ENCODE measurements at places on chromosomes 13 and 19.

- no peak for DNase-seq
Observed at GRCh38 chr19:7366701-7367420, 18.1 kb downstream of the ARHGEF18 start.

GRCh38 chr19:28324275-28325060, 888.5 kb downstream of the UQCRFS1 start:
- no peak for DNase-seq

DNA sequence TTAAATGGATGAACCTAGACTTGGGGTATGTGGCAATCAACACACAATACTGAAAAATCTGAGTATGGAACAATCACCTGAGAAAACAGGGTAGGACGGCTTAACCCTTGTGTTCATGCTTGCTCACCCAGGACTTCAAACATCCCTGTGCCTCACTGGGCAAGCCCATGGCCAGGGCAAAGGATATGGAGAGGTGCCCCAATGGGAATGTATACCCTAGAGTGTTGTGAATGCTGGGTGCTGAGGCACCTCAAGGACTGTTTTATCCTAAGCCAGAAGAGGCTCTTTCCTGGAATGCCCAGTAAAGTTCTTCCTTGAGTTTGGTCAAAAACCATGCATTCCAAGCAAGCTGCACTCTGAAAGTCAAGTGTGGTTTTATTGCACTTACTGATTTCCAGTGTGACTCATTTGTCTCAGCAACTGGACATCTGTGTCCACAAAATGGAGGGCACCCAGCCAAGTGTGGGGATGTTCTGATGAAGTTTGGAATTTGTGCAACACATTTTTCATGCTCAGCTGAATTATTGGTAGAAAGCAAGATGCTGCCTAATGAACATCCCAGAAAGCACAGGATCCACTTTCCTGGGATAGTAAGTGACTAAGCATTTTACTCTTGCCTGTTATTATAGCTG, 531.3 kb downstream of the RFC3 start:
- no peak for DNase-seq

- DNase-seq: no peak
Observed at GRCh38 chr19:13072188-13072908, 30.3 kb downstream of the LYL1 start.

DNA sequence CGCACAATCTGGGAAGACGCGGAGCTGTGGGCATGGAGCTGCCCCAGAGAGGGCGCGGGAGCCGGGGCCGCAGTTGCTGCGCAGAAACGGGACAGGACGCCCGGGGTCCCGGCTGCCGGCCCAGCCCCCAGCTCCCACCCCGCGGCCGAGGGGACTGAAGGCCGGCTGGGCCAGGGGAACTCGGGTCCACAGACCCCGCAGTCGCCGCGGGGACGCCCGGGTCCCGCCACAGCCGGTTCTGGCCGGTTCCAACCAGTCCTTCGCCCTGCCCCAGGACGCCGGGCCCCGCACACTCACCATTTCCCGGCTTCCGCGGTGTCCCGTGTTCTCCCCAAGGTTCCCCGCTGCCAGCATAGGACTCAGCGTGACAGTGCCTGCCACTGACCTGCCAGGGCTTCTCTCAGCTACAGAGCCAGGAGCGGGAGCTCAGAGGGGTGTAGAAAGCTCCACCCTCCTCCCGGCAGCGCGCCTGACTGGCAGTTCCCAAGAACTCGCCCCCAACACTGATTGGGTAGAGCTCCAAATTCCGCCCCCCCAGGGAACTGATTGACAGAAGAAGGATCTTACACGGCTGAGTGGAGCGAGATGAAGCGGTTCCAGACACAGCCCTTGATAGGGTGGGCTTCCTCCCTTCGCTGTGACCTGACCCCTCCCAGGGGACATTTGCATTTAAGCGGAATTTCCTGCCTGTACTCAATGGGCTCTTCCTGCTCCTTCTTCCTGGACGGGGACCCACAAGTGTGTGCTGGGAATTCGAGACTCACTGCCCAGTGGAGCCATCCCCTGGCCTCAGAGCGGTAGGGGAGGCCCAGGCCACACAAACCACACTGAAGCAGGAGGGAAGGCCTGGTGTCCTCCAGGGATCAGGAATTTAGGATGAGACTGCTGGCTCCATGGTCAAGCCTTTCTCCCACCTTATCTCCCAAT, at the start of gene ZNF442:
Gene ZNF442 (minus strand): TSS at position 448 of the 927 bp plus-strand sequence. CDS start 2,052 bp downstream, outside the sequence.
- peak; percentile 85 for DNase-seq

GRCh38 chr19:690203-690602, 5.0 kb downstream of the PRSS57 start:
- DNase-seq: no peak

DNA sequence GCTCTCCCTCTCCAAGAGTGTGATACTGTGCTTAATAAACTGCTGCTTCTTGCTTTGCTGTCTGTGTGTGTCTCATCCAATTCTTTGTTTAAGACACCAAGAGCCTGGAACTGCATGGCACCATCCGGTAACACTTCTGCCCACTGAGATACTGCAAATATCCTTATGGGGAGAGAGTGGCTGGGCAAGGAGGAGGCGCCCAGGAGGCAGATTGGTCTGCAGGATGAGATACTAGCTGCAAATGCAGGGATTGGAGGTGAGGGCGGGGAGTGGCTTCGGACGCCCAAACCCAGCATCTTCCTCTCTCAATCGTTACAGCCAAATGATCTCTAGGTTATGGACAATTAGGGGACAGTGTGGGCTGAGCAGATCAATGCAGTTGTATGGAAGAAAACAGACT, 1.7 kb upstream of the SIGLEC7 start:
- no peak for DNase-seq

DNA sequence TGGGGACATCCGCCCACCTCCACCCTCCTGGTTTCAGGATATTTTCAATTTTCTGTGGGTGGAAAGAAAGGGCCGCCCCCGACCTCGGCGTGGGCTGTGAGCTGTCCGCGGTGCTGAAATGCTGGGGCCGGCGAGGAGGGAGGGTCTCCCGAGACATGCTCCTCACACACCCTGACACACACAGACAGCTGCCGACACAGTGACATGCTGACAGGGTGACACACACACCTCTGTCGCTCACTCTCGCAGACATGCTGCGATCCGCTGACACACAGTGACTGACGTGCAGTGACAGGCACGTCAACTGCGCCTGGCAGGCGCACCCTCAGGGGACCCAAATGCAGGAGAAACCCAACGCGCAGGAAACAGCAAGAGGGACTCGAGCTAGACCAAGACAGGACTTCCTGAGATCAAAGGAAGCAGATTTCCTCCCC, 25.1 kb upstream of the MEIS3 start:
- no peak for DNase-seq

GRCh38 chr13:67966065-67966464, 735.9 kb upstream of the PCDH9 start:
- DNase-seq: no peak

DNA sequence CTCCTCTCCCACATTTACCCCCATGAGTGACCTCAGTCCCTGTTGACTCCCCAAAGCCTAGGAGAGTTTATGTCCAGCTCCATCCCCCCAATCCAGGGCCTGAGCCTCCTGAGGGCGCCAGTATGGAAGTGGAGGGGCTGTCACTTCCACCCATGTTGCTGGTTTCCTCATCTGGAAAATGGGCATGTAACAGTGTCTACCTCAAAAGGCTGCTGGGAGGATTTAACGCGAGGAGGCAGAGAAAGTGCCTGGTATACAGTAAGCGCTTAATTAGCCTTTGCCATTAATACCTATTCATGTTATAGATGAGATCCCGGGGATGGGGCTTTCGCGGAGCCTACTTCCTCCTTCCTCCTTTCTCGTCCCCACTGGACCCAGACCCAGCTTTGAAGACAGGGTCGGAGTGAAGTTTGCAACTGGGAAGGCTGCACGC, 476 bp downstream of the TYK2 start:
- DNase-seq: no peak

GRCh38 chr13:35698911-35699576, 222.6 kb upstream of the MAB21L1 start:
- DNase-seq: no peak

- no peak for DNase-seq
Observed at GRCh38 chr13:70959035-70959775, 851.0 kb upstream of the KLHL1 start.

DNA sequence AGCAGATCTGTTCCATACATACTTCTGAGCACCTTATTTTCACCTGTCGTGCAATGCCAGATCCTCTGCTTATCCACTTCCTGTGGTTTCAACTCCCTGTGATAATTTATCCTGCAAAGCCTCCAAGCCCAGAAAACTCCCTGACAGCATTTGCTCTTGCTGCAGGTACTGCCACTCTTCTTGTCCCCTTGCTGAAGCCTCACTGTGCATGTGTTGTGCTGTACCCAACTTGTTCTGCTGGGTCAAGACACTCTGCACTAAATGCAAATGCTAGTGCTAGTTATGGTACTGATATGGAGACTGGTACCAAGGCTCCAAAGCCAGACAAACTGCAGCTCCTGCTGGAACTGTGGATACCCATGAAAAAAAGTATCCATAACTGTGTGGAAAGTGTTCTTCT, 315.4 kb upstream of the MIR17HG start:
- DNase-seq: no peak

DNA sequence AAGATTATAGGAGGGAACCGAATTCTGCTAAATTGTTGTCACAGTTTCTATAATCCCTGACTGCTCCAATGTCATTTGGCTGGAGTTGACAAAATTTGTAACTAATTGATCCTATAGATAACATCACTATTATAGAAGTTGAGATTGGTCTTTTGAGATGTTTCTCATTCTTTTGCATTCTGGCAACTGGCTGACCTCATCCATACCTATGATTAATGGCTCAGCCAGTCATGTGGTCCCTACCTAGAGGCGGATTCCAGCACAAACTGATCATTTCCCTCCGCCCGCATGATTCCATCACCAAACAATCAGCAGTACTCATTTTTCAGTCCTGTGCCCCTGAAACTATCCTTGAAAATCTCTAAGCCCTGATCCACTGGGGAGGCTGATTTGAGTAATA, 4.2 kb downstream of the PSG2 start:
- no peak for DNase-seq

- DNase-seq: no peak
Observed at GRCh38 chr13:96982672-96983071, 11.6 kb downstream of the OXGR1 start.

DNA sequence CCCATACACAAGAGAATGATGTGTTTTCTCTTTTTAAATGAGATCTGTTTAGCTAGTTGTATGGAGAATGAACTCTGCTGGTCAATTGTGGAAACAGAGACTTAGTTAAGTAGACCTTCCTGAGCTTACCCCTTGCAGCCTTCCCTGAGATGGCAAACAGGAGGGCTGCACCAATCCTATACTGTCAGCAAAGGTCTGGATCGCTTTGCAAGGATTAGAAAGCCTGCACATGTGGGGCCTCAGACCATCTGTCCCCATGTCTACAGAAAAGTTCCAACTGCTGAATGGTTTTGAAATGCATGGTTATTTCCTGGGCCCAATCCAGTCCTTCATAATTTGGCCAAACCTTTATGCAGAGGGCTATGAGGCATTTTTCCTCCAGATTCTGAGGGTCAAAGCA, 183.9 kb upstream of the SLC10A2 start:
- no peak for DNase-seq

DNA sequence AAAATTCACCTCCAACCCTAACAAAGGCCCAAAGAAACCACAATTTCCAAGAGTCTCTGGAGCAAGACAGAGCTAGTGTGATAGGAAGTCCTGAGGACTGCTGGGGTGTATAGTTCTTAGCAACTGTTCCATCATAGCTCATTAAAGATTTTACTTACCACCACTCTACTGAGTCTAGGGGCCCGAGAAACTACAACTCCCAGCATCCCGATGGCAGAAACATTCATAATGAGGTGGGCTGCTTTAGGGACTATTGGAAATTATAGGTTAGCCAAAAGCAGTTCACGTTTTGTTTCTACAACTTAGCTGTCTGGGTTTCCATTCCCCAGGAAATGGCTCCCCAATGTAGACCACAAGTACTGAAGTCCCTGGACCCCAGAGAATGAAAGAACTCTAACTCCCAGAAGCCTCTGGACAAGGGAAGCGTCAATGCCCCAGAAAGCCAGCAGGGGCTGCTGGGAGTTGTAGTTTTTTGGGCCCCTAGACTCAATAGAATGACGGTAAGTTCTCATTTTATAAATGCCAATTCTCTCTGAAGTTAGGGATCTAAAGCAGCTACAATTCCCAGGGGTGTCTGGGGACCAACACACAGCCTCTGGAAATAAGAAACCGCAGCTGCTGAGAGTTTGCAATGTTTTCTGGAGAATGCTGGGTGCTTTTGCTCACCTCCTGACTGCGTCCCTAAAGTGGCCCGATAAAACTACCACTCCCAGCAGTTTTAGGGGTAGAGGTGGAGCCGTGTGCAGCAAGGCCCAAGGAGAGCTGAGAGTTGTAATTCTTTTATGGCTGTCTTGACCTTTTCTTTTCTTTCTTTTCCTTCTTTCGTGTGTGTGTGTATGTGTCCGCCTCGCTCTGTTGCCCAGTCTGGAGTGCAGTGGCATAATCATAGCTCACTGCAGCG, 11.1 kb downstream of the FTL start:
- no peak for DNase-seq

All from NCI-H1417 treated with DMSO at 0.1 percent for 48 hours (cell line).